ENCODE measurements at places on chromosomes 4 and X.

DNA sequence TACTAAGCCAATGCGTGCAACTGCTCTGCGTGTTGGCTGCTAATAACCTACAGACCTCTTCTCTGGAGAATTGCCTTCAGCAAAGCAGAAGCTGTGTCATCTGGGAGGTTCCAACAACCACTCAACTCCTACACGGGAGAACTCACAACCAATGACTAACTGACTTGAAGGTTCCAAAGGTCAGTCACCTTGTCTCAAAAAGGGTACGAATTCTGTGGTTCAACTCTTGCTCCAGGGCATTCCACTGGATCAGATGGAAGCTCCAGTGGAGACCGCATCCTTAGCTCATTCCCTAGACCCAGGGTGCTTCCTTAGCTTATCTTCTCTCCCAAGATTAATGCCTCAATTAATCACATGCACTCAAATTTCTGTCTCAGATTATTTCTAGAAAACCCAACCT is 222.7 kb downstream of the CHIC2 start:
- no peak for DNase-seq

DNA sequence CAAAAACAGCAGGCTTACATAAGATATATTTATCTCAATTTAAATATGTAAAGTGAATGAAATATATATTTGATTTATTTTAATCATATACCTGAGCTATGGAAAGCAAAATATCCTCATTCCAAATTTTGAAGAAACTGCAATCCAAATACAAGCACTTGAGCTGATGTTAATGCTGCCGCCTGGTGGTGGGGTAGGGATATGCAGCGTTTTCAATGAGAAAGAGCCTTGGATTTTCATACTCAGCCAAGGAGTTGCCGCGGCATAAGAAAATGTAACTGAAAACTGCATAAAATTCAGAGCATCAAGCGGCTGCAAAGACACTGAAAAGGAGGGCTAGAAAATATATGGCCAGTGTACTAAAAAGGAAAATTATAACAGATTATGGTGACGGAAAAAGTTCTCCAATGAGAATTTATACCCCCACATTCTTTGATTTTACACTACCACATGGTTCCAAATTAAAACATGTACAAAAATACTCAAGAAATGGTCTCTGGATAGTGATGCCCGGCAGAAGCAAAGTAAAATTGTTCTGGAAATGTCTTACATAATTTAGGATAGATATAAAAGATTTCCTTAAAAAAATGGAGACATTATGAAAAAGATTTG is 660.3 kb upstream of the PITX2 start:
- peak; percentile 14 for DNase-seq

DNA sequence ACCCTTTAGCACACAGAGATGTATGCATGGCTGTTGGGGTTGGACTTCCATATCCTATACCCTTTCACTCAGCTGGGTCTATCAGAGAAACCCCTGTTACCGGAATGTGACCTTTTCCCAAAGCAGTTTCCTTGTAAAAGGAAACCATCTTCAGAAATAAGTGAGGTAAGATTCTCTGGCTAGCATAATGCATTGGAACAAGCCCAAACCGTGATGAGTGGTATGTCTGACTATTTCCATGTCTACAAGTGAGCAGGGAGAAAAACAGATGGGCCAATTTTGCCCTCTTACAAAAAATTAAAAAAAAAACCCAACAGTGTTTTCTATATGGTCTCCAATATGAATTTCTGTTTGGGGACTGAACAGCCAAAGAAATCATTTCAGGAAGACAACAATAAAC is 283.9 kb downstream of the SMARCA1 start:
- DNase-seq: no peak

DNA sequence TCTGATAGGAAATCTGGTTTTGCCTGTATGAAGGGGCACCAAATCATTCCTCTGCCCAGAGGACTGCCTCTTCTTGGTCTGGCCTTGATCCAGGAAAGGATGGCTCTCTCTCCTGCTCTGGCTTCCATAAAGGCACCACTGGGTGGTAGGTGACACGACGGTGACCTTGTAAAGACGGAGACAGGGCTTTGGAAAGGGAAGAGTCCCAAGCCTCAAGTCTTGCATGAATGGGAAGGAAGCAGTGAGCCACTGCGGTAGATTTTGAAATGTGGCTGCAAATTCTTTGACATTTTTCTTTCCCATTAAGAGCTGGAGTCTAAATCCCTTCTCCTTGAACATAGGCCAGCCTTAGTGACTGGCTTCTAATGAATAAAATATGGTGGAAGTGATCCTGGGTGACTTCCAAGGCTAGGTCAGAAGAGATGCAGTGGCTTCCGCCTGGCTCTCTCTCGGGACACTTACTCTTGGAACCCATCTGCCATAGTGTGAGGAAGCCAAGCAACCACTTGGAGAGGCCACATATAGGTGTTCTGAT is 347.4 kb downstream of the BCOR start:
- no peak for DNase-seq

DNA sequence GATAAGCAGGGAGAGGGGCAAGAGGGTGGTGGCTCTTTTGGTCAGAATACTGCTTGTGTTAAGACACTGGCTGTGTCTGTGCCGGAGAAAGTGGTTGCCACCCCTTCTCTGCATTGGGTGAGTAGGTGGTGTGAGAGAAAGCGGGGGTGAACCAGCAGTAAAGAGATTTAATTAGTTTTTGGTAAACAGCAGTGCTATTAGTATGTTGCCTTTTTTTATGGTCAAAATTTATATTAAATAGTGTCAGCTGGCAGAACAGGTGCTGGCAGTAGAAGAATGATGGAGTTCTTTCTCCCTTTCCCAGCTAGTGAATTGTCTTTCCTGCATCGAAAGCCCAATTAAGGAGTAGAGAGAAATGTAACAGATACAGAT is 181.6 kb downstream of the LARP7 start:
- DNase-seq: no peak

DNA sequence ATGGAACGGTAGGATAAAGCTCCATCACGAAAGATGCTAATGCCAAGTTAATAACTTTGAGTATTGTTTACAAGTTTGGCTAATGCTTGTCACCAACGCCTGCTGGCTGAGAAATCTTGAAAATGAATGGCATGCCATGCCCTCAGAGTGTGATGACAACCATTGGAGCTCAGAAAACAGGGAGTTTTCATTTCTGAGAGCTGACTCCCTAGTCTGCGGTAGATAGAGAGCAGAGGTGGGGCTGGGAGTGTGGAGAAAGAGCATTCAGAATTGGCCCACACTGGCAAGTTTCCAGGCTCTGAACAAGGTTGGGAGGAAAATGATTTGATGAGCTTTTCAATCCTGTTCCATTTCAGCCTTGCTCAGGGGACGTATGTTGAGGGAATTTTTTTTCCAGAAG is 183.9 kb downstream of the CPEB2 start:
- no peak for DNase-seq

- no peak for DNase-seq
These were observed 35.7 kb upstream of the APLN start for GRCh38 chrX:129690435-129690834.

DNA sequence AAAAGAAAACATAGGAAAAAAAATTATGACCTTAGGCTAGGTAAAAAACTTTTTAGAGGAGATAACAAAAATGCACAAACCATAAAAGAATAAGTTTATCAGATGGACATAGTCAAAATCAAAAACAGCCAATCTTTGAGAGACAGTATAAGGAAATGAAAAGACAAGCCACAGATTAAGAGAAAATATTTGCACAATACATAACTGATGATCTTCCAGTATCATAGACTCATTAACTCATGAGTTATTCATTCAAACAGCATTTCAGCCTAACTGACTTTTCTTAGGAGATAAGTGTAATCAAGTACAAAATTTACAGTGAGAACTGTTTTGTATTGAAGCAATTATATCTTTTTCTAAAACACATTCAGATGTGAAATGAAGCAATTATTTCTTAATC is 183.8 kb downstream of the FBXO8 start:
- DNase-seq: no peak

DNA sequence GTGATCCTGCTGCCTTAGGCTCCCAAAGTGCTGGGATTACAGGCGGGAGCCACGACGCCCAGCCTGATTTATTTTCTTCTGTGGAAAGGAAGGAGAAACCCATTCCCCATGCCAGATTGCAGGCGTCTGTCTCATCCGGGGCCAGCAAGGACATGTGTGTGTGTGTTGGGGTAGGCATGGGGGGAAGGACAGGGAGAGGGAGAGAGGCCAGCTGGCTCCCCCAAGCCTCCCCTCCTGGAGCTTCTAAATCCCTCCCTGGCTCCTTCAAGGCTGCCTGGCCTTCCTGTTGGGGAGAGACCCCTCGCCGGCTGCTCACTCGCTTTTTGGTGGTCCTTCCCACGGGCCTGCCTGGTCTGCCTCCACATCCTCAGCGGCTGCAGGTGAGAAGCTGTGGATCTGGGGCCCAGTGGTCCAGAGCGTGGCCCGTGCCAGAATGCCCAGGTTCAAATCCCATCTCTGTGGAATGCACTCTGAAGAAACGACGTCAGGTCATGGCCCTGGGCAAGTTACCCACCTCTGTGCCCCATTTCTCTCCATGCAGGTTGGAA is 1.3 kb upstream of the PLXNB3 start:
- no peak for DNase-seq

DNA sequence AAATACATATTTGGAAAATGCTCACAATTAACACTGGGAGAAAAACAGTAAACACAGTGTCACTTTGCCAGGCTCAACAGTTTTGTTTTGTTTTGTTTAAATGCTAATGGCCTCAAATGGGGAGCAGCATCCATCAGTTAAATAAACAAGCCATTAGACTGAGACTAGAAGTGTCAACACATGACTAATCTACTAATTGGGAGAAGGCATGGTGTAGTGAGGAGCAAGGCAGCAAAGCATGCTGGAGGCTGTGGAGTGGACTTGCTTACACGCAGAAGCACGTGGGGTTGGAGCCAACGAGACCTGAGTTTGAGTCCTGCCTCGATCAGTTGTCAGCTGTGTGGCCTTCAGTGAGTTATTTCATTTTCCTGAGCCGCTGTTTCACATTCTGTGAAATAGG is 29.0 kb downstream of the UTP14A start:
- DNase-seq: no peak

- no peak for DNase-seq
These were observed 15.4 kb downstream of the HMGB2 start for GRCh38 chr4:173318648-173319211.

Data from CD8-positive, alpha-beta T cell (primary cell).